Stimulated activated CD8-positive, alpha-beta memory T cell treated with anti-CD3 and anti-CD28 coated beads, Interleukin-4, amount 100 ng/mL, for 1 hour (primary cell): ENCODE measurements at places on chromosomes 7 and 10.

- DNase-seq: no peak
Measured at GRCh38 chr10:83574770-83575169, 564.5 kb upstream of the GHITM start.

GRCh38 chr10:125859128-125859817 lies 21.8 kb downstream of the DHX32 start:
- no peak for DNase-seq

- no peak for DNase-seq
Measured at GRCh38 chr7:18399436-18400235, 95.9 kb upstream of the HDAC9 start.

DNA sequence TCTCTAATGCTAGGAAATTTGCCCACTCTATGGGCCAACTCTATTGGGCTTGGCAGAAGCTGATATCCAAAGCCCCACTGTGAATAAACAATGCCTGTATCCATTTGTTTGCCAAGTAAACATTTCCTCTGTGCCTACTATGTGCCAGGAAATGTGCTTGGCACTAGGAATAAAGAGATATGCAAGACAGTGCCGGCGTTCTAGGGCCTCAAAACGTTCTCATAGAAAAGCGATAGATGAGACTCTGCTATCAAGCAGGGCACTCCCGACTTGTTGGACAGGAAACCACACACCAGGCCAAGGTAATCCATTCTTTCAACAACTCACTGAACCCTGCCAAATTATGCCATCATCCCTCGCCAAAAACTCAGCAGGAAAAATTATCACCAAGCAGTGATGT lies 196.7 kb downstream of the IPMK start:
- no peak for DNase-seq

- no peak for DNase-seq
Measured at GRCh38 chr7:19958309-19958896, 185.0 kb upstream of the TMEM196 start.

- DNase-seq: no peak
Measured at GRCh38 chr10:74238031-74238431, 87.0 kb downstream of the ADK start.

- DNase-seq: no peak
Measured at GRCh38 chr7:10888861-10889260, 84.8 kb upstream of the PHF14 start.

DNA sequence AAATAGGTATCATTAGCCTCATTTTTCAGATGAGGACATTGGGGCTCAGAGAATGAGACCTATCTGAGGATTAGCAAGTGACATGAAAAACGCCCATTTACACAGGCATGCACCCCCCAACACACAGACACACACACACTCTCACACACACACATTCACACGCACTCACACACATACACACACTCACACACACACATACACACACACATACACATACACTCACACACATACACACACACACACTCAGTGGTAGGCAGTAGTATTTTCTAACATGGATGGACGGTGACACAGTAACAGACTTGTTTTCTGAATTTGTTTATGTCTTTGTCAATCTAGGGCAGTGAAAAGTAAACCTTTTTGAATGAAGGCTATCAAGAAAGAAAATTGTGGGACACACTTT lies 21.3 kb downstream of the DGKI start:
- no peak for DNase-seq
